ENCODE measurements at places on chromosomes 6 and 20.

- DNase-seq = no peak
Measured at GRCh38 chr6:71412559-71413140, 124.0 kb downstream of the OGFRL1 start.

- DNase-seq = peak; percentile 92
Measured at GRCh38 chr20:18587665-18588573, at the start of gene DTD1. Gene DTD1 (plus strand): TSS chr20:18588054. CDS start chr20:18588073, 19 bp downstream.

DNA sequence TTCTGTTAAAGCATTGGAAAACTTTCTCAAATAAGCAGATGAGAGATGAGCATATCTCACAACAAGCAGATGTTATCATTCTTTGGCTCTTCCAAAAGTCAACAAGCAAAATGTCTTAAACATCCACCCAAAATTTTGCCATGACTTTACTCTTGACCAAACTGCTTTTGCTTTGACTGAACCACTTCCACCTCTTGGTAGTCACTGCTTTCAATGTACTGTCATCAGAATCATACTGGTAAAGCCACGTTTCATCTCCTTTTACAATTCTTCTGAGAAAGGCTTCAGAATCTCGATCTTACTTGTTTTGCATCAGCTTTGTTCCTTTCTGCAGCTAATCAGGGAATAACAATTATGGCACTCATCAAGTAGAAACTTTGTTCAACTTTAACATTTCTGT, 498.5 kb upstream of the GJE1 start:
- DNase-seq = no peak

- no peak for DNase-seq
Measured at GRCh38 chr6:149895833-149896271, 2.1 kb downstream of the RAET1E start.

DNA sequence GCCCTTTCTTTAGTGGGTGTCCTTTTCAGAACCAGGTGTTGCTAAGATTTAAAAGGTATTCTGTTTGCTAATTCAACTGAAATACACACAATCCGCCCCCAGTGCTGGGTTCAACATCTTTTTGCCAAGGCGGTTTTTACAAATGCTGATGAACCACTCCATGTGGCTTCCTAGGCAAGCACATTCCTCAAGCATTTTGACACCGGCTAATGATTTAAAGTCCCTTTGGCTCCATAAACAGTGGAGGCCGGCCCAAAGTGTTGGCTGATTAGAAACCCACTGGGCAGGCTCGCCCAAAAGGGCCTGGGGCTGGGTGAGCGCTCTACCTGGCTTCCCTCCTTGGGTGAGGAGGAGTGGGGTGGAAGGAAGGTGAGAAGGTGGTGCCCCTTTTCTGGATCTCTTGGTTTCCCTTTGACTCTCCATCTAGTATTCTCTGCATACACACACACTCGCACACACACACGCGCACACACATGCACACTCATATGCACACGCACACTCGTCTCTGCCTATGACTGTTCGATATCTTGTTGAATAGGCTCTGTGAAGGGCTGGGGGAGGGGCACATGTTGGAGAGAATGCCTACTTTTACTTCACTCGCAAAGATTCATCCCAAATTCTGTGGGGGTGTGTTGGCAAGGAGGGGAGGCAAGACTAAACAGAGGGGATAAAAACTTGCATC, 66.7 kb upstream of the ARMC2 start:
- no peak for DNase-seq

DNA sequence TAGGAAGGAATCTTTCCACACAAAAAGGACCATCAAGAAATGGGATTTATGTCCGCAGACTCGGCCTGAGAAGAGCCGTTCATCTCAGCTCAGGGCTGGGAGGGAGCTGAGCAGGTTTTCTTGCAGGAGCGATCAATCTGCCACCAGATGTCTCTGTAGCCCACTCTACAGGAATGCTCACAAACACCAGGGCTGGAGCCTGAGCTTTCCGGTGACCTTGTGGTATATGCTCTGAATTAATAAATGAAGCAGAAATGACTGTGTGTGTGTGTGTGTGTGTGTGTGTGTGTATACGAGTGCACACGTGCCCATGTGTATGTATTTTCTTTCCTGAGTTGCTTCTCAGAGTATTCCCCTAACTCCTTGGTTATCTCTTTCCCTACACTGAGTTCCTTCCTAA, 12.0 kb downstream of the CD83 start:
- peak; percentile 50 for DNase-seq

DNA sequence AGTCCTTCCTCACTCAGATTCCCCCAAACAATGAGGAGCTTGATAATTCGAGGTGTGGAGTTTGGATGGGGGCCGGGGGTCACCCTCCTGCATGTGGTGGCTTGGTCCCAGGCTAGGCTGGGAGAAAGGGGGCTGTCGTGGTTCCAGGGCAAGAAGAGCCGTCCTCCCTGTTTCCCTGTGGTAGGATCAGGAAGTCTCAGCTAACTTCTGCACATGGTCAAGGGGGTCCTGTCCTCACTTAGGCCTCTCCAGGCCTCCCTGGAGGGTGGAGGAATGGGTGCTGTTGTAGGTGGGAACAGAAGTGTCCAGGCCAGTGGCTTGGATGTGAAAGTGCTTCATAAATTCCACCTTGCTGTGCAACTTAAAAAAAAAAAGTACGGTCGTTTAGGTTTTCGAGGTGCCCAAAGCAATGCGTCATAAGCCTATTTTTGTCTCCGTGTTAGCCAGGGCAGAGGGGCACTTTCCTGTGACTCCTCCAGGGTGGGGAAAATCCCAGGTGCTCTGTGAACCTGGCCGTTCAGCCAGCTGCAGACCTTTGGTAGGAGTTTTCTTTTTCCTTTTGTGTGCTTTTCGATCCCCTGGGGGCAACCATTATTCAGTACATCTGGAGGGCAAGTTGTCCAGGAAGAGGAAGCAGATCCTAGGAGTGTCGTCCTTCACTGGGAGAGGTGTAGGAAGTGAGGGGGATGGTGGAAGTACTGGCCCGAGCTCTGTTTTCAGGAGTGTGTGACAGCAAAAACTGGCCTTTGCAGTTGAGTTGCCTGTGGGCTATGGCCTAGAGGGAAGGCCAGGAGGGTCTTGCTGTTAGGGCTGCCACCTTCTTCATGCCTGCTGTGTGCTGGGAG, 9.6 kb downstream of the IGF2R start:
- no peak for DNase-seq

GRCh38 chr20:38158701-38159351, 6.2 kb downstream of the TGM2 start:
- no peak for DNase-seq

- no peak for DNase-seq
Measured at GRCh38 chr6:32327103-32327502, 44.6 kb downstream of the TSBP1 start.

- no peak for DNase-seq
Measured at GRCh38 chr6:153976921-153977693, 61.9 kb upstream of the OPRM1 start.

GRCh38 chr20:36989797-36990196, 38.3 kb upstream of the SAMHD1 start:
- no peak for DNase-seq

- no peak for DNase-seq
Measured at GRCh38 chr6:1100269-1100668, 211.6 kb upstream of the FOXQ1 start.

GRCh38 chr6:41155132-41155805, 1.1 kb upstream of the TREML1 start:
- DNase-seq = no peak

DNA sequence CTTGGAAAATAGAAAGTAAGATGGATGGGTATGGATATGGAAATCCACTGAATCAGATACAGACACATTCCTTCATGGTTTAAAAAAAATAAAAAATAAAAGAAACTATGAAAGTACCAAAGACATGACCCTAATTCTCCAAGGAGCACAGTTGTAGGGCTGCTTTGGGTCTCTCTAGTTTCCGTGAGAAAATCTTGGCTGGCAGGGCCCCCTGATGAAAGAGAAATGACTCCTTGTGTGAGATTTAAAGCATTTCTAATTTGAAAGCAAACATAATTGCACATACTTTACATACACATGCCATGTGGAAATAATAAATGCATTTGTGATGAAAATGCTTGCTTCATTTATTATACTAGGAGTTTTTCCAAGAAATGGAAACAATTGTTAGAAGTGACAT, 593.9 kb upstream of the BTBD3 start:
- DNase-seq = no peak

DNA sequence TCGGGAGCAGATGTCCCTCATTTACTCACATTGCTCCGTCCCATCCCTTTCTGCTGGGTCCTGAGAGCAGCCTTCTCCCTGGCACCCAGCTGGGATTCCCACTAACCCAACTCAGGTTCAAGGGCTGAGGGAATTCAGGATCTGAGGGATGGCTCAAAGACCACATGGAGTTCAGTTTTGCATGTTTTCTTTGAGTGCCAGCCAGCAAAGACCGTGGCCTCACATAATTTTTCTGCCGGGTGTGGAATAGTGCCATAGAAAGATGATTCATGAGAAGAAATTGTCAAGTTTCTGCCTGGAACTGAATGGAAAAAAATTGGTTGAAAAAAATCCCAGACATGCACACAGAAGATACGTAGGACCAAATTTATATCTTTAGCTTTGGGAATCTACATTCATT, 168.6 kb downstream of the CD83 start:
- DNase-seq = no peak

DNA sequence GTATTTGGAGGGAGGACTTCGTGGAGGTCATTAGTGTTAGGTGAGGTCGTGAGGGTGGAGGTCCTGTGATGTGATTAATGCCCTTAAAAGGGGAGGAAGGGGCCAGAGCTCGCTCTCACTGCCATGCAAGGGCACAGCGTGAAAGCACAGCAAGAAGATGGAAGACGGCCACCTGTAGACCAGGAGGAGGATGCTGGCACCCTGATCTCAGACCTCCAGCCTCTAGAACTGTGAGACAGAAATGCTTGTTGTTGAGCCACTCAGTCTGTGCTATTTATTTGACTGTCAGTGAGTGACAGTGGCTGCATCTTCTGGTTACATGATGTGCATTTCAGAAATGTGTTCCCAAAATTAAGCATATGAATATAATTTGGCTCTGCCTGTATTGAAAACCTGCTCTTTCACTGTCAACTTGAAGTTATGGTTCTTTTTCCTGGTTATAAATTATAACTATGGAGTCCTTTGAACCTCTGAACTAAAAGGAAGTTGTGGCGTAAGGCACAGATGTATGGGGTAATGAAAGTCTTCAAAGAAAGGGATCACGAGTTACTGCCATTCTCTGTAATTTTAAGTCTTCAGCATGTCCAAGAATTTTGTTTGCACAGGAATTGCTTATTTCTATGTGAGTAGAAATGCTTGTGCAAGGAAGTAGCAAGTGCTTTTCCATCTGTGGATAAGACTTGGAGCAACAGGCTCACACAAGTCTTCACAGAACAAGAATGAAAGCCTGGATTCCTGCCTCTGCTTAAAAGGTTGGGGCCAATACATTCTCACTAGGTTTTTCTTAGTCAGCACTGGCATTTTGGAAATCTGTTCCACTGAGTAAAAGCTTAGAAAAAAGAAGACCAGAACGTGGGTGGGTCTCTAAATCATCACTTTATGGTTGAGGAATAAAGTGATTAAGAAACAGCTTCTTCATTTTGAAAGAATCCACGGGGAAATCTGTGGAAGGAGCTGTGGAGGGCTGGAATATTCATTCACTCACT, 10.3 kb downstream of the PPP1R14C start:
- DNase-seq = no peak

- DNase-seq = no peak
Measured at GRCh38 chr6:77403424-77403823, 59.9 kb downstream of the HTR1B start.

All from hippocampal formation (tissue), 2 donors.